ENCODE measurements at places on chromosomes 11 and 22.
A peak's percentile ranks its signal among the peaks of the same experiment; 100 is the strongest.

DNA sequence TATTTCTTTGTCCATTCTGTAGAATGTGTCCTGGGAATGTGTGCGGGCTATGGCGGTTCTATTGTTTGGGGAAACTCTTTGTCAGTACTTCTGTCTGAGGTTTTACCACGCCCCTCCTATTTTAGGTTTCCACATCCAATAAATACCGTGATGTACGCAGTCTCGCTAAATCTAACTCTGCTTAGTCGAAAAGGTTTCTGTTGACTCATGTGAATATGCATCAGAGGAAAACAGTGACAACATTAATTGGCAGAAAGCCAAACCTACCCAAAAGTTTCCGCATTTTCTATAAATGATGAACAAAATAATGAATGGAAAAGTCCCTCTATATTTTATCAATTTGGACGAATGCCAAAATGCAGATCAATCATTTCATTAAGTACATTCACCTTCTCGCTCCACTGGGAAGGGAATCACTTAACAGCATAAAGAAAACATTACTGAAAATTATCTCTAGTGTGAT lies 143.4 kb downstream of the MAML2 start:
- no peak for DNase-seq

DNA sequence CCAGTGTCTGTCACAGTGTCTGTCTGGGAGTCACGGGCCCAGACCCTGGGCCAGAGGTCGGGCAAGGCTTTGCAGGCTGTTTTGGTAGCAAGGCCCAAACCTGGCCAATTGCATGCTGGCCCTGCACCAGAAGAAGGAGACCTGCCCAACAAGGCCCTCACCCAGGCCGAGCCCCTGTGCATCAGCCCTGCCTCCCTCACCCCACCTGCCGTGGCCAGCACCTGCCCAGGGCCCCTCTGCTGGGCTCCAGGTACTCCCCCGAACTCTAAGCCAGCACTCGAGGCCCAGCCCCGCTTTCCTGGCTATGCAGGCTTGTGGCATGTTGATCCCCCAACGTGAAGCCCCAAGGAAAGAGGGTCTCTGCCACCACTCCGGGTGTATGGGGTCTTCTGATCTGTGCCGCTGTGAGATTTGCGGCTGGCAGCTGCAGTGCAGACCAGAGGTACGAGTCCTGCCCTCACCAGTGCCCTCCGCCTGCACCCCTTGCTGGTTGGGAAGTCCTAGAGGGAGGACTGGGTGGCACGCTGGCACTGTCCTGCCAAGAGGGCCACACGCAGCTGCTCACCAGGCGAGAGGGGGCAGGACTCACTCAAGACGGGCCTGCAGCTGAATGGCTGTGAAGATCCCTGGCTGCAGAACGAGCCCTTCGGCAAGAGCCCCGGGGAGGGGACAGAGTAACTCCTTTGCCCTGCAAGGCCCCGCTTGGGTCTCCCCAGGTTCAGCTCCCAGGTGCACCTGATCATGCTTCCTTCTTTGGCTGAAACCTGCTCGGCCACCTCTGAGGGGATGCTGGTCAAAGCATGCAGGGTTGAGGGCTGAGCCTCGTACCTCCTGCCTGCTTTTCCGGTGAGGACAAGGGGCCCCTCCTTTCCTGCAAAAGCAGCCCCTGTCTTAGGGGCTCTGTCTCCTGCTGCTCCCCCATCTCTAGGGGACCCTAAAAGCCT lies 6.7 kb upstream of the SEPTIN5 start:
- no peak for DNase-seq

GRCh38 chr11:95074792-95075563 lies 8.3 kb downstream of the SRSF8 start:
- DNase-seq: no peak

DNA sequence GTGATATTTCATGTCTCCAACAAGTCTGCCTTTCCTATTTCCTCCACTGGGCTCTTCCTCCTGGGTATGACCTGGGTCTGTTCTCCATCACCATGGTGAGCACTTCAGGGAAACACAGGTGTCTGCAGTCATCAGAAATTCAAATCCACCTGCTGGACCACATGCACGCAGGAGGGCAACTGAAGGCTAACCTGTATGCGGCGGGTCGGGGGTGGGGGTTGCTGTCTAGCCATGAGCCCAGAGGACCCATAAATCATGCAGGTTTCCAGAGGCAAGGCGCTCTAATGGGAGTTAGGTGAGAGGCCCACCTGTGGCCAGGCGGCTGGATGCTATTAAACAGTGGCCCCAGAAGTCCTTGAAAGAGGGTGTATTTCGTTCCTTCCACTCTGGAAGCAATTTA lies 11.1 kb upstream of the PAMR1 start:
- no peak for DNase-seq

DNA sequence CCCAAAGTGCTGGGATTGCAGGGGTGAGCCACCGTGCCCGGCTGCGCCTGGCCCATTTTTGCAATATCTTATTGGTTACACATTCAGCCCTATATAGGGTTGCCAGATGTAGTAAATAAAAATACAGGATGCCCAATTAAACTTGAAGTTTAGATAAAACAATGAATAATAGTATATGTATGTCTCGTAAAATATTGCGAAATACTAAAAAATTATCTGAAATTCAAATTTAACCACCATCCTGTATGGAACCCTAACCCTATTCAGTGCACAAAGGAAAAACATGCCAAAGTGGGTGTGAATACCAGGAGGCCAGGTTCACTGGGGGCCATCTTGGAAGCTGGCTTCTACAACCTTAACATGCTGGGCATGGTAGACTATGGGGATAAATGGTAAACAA lies 5.2 kb upstream of the TFIP11 start:
- no peak for DNase-seq

GRCh38 chr11:70519117-70519516 lies 120.8 kb downstream of the CTTN start:
- DNase-seq: no peak

- no peak for DNase-seq
Measured at GRCh38 chr11:91608677-91609076, 615.9 kb upstream of the FAT3 start.

DNA sequence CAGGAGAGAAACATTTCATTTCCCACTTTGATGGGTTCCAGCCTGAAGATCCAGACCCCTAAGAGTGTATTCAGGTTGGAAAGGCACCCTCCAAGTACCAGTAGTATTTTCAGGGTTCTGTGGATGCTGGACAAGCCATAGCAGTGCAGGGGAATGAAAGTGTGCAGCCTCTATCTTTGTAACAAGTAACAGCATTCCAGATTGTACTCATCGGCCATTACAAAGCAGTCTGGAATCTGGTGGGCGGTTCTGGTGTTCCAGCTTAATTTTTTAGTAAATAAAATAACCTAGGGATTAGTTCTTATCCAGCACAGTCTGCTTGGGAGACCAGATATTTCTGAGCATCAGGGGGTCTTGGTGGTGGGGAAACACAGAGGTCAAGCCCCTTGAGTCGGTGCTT lies 22.6 kb downstream of the APLNR start:
- DNase-seq: no peak

DNA sequence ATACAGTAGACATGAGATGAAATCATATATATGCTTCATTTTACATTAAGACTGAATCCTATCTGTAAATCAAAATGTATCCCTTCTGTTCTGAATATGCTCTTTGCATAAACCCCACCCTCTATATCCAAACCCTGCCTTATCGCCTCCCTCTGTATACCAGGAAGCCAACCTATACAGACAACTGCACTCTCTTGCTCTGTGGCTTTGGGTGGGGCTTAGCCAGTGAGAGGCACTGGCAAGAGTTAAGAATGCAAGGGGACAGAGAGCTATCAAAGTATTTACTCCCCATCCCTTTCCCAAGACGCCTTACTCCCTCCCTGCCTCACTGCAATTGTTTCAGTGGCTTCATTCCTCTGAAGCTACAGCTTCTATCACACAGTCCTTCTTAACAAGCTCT lies 309.8 kb downstream of the TTC28 start:
- peak; percentile 24 for DNase-seq

Measured in GM23338 (cell line).